ENCODE measurements at places on chromosomes 5 and 9.

DNA sequence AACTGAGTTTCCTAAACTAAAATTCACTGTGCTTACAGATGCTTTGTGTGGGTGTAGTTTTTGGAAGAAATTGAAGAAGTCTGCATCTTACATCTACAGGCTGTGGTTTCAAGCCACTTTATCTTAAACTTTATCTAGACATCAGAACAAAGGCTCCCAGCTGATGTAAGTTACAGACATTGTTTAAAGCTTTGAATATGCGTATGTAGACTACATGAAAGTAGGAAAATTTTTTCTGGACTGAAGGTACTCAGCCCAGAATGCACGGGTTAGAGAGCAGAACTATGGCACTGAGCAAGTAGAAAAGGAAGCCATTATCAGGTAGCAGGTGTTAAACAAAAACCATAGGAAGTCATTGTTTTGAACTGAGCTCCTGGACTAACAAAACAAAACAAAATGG is 185.4 kb downstream of the TTC39B start:
- DNase-seq, result no peak

DNA sequence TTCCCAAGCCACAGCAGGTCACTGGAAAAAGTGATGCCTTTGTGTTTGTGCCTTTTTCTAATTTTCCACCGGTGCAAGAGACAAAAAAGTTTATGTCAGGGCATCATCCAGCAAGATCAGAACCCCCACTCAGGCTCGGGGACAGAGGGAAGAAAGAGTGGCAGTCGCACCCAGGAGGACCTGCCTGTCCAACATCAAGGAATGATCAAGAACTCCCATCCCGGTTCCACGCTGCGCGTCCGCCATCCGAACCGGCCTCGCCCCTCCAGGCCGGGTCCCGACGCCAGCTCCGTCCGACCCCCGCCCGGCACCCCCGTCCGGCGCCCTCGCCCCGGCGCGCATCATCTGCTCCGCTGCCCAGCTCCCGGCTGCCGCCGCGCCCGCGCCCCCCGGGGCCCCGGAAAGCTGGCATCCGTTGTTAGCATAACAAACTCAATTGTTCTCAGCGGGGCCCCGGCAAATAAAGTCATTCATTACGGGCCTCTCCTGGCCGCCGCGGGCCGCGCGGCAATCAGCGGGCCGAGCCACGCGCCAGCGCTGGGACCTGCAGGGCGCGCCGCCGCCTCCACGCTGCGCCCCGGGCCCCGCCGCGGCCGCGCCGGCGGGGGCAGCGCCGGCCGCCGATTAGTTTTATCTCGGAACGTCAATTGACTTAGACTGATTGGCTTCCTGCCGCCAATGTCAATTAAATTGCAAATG is 48.1 kb downstream of the PAX5 start:
- no peak for DNase-seq

DNA sequence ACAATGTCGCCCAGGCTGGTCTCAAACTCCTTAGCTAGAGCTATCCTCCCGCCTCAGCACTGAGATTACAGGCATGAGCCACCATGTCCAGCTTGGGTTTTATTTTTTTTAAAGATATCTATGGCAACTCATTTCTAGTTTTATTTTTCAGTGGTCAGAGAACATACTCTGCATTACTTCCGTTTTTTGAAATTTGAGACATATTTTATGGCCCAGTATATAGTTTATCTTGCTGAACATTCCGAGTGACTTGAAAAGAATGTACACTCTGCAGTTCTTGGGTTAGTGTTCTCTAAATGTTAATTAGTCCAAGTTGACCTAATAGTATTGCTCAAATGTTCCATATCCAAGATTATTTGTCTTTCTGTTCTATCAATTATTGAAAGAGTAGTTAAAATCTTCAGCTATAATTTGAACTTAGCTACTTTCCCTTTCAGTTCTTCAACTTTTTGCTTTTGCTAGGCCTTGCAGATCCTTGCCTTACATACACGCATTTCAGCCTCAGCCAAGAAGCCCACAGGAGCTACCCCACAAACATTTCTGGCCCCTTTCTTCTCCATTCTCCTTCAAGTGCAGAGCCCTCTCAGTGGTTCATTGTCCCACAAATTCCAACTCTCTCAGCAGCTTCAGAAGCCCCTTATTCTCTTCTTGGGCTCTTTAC is 22.3 kb upstream of the SNAPC3 start:
- no peak for DNase-seq

DNA sequence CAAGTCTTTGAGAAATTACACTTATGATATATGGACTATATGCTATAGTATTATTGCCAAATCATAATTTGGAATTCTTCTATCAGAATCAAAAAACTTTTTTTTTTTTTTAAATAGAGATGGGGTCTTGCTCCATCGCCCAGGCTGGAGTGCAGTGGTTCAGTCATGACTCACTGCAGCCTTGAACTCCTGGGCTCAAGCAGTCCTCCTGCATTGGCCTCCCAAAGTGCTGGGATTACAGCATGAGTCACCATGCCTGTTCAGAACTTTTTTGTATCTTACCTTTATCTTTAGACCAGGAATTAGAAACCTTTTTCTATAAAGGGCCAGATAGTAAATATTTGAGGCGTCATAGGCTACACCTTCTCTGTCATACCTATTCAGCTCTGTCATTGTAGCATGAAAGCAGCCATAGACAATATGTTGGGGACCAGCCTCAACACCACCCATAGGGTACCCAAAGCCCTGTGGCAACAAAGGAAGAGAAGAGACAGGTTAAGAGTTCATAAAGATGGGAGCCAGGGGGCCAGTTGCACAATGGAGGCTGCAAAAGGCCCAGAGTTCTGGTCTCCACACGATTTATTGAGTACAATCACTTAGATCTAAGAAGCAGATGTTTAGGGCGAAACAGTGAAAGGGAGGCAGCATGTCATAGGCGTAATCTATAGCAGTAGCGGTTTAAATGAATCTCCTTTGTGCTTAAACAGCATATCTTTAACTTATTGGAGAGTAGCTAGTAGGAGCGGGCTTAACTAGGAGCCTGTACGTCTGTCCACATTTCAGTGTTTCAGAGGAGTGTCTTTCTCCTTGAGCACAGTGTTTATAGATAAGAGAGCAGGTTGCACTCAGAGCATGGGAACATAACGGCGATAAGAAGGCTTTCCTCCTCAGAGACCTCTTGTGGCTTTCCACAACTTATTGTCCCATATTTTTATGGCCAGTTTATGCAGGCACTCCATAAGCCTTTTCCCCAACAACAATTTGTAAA is 12.5 kb downstream of the ECM2 start:
- no peak for DNase-seq

GRCh38 chr5:57889558-57889957 is 406.9 kb upstream of the ACTBL2 start:
- DNase-seq, result no peak

DNA sequence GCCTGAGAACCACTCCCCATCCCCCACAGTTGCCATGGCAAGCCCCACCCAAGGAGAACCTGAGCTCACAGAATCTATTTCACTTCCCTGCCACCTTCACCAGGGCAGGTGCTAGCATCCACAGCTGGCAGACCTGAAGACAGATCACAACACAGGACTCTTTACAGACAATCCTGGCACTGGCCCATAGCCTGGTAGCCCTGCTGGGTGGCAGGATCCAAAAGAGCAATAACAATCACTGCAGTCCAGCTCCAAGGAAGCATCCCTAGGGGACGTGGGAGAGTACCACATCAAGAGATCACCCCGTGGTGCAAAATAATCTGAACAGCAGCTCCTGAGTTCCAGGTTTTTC is 463.2 kb upstream of the PIK3R1 start:
- DNase-seq, result no peak

- DNase-seq, result no peak
These were observed 141.8 kb downstream of the PRKACG start for GRCh38 chr9:68872026-68872501.

DNA sequence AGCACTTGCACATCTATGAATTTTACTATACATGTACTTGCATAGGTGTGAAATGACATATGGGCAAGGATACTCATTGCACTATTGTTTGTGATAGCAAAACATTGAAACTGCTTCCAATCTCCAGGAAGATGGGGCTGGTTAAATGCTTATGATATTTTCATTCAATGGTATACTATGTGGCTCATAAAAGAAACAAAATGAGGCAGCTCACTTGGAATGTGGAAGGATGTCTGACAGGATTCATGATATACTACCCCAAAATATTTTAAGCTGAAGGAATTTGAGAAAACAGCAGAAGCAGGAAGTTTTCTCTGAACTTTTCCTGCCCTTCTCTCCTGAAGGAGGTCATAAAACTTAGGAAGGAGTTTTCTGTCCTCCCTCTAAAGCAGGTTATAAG is 99.6 kb upstream of the CAST start:
- no peak for DNase-seq

DNA sequence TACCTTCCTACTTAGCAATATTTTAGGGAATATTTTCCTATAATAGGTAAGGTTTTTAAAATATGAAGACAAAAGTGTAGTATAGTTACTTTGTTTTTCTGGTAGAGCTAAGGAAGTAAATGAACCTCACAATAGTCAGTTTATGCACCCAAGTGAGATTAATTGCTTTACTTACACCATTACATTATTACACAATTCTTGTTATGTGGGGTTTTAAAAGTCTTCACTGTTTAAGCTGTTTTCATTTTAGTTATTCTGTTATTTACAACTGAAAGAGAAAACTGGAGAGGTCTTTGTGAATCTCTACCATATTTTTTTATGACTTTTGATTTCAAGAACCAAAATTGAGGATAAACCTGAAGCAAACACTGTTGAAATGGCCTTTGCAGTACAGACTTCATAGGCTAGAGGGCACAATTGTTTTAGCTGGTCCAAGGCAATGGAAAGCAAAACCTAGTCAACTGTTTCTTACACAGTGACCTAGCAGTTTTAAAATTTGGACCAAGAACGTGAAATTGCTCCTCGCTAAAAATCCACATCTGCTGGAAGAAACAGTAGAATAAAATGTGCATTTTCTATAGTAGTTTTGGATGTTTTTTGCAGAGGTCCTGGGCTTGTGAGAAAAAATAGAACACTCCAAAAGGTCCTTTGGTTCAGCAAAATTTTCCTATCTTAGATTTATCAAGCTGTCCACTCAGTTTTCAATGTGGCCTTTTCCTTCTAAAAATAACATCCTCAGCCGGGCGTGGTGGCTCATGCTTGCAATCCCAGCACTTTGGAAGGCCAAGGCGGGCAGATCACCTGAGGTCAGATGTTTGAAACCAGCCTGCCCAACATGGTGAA is 66.4 kb upstream of the FER start:
- no peak for DNase-seq

DNA sequence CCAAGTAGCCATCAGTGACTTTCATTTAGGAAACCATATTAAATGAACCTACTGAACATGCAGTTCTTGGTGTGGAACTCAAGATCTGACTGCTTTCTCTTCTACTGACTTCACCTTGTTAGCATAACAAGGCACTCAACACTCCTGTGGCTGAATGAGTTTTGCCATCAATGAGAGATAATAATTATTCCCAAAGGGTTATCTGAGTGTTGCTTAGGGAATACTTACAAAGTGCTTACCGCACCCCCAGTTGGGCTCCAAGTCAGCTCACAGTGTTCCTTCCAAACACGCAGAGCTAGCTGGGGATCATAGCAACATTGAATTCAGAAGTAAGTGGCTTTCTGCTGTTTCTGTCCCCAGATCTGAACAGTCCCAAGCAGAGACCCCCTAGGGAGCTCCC is 182.9 kb downstream of the SREK1 start:
- DNase-seq, result no peak

DNA sequence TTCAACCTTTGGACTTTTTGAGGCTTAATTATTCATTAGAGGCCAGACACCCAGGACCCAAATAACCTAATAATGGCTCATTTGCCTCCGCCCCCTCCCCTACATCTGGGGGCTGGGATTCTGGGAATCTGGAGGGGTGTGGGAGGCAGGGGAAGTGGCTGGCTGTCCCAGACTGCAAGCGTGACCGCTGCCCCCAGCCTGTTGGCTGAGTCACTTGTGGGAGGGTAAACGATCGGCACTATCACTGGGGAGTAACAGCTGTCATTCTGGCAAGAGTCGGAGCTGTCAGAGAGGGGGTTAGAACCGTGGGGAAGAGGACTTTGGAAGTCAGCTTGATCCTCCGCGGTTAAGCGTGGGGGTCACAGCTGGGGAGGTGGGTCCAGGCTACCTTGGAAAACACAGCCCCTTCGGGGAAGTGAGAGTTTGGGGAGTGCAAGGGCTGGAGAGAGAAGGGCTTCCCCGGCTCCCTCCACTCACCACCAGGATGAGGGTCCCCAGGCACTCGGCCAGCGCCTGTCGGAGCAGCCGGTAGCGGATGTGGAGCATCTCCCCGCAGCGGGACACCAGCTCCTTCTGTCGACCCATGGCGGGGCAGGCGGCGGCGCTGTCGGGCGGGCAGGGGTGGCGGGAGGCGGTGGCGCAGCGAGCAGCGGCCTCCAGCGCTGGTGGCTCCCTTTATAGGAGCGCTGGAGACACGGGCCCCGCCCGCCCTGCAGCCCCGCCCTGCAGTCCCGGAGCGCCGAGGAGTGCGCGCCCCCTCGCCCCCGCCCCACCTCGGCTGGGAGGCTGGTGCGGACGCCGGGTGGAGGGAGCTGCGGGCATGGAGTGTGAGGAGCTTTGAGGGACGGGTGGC is at the start of gene AQP3:
TSS of gene AQP3 (minus strand) at position 648 of the 853 bp plus-strand sequence. CDS start at position 585, 63 bp downstream.
- DNase-seq, result peak; percentile 71

DNA sequence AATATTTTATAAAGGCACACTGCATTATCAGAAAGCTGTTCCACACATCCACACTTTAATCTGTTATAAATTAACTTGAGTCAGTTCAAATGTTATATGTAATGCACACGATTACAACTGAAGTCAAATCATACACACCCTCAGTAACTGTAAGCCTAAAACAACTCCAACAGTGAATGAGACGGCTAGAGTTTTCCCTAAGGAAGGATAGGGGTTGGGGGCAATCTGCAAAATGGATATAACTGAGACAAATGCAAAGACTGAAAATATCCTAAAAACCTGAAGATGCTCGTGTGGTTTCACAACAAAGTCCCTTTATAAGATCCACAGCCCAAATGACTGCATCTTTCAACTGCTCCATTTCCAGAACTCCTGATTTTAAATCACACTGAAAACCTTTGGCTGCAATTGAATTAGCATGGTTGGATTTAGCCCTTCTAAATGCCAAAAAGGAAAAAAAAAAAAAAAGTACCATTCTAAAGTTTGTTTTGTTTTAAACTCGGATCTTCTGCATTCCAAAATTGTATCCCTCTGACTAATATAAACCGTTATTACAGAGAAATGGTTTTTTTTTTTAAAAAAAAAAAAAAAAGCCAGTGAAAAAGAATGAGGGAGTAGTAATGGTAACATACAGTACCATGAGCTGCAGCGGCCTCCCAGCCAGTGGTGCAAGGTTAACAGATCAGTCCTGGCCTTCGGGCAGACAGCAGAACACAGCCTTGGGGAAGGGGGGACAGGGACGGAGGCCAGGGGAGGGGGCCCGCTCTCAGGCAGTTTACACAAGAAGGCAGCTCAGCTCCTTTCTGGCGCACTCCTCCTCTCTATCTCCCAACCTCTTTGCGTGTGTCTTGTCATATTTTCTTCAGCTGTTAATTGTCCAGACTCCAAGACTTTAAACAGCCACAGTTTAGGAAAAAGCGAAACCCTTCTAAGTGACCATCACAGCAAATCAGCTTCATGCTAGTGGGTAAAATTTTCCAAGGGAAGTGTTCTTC is 166.1 kb downstream of the BNC2 start:
- no peak for DNase-seq

Data from CD4-positive, alpha-beta T cell treated with Interferon gamma for 1 hour (primary cell).